Naive thymus-derived CD8-positive, alpha-beta T cell (primary cell): ENCODE measurements at places on chromosomes 16 and 17. TPM values are rescaled to one million over a fixed set of nuclear protein-coding genes. Genes with fewer than 3 reads are reported as not detected.

DNA sequence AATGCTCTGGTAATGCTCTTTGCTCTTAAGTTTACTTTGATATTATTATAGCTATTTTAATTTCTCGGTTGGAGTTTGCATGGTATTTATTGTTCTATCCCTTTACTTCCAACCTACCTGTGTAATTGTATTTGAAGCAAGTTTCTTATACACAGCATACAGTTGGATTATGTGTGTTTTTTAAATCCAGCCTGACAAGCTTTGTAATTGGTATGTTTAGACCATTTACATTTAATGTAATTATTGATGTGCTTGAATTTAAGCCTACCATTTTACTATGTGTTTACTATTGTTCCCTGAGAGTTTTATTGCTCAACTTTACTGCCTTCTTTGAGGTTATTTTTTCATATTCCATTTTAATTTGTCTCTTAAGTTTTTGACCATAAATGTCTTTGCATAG, 35.7 kb downstream of the ACSF3 start:
- no peak for DNase-seq
- H3K27ac ChIP-seq: no peak overlapping the region
- H3K36me3 ChIP-seq: peaks cover 4% of the 10 kb centered on the region
- peaks cover 2% of the 10 kb centered on the region for H3K4me1 ChIP-seq
- no peak overlapping the region for H3K4me3 ChIP-seq
- H3K27me3 ChIP-seq: no peaks in the 10 kb centered on the region

GRCh38 chr17:5047446-5047845, 12.2 kb upstream of the SLC52A1 start:
- DNase-seq: no peak
- peak overlapping the region; percentile 68 for H3K27ac ChIP-seq
- H3K4me1 ChIP-seq: peaks cover 62% of the 10 kb centered on the region
- H3K27me3 ChIP-seq: no peaks in the 10 kb centered on the region

GRCh38 chr16:72132726-72133125, 39.1 kb downstream of the DHX38 start:
- H3K4me1 ChIP-seq: no peaks in the 10 kb centered on the region
- H3K27ac ChIP-seq: no peak overlapping the region
- H3K36me3 ChIP-seq: no peaks in the 10 kb centered on the region
- H3K27me3 ChIP-seq: no peaks in the 10 kb centered on the region

DNA sequence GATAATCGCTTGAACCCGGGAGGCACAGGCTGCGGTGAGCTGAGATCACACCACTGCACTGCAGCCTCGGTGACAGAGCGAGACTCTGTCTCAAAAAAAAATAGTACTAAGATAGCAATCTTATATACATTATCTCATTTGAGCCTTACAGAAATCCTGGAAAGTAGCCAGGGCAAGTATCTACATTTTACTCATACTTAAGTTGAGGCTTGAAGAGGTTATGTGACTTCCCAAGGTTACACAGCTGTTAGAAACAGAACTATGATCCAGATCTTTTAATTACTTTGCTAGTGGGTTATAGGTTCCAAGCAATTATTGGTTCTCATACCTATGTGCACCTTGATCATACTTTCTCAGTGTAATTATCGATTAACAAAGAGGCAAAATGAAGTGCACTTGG, 15.4 kb downstream of the C17orf78 start:
- H3K27me3 ChIP-seq: no peaks in the 10 kb centered on the region
- no peak overlapping the region for H3K4me3 ChIP-seq
- no peaks in the 10 kb centered on the region for H3K36me3 ChIP-seq
- no peak overlapping the region for H3K27ac ChIP-seq
- DNase-seq: no peak

- no peak overlapping the region for H3K4me3 ChIP-seq
- H3K27ac ChIP-seq: no peak overlapping the region
- H3K4me1 ChIP-seq: no peaks in the 10 kb centered on the region
- DNase-seq: no peak
- H3K36me3 ChIP-seq: no peaks in the 10 kb centered on the region
These were observed 8.2 kb upstream of the CIAO3 start for GRCh38 chr16:749010-749409.

DNA sequence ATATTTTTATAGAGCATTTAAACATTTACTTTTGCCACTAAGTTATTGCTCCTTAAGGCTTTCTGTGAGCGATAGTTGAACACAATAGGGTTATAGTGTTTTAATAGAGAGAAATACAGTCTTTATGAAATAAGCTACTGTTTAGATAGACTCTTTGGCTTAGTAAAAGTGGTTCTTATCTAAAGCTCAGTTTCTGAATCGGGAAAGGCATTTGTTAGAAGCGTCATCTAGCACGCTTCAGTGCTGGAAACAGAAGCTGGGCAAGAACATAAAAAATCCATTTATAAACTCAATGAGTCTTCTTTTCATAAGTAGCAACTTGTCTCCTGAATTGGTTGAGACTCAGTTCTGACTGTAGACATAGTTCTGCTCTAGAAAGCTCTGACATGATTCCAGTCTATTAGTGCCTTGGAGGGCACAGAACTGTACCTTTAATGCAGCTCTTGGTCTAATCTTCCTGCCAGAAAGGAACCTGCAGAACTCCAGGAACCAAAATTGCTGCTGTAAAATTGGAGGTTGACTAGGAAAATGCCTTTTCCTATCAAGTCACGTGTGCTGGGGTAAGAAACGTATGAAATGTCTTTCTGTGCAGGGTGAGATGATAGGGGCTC, 55.4 kb upstream of the DNAJA2 start:
- DNase-seq: no peak
- no peaks in the 10 kb centered on the region for H3K36me3 ChIP-seq
- no peaks in the 10 kb centered on the region for H3K4me1 ChIP-seq
- no peak overlapping the region for H3K4me3 ChIP-seq

- no peaks in the 10 kb centered on the region for H3K36me3 ChIP-seq
- H3K4me3 ChIP-seq: peak overlapping the region; percentile 85
- no peaks in the 10 kb centered on the region for H3K27me3 ChIP-seq
- peaks cover 37% of the 10 kb centered on the region for H3K4me1 ChIP-seq
- H3K27ac ChIP-seq: no peak overlapping the region
These were observed 46.1 kb downstream of the CHD9 start for GRCh38 chr16:53100889-53101288.

DNA sequence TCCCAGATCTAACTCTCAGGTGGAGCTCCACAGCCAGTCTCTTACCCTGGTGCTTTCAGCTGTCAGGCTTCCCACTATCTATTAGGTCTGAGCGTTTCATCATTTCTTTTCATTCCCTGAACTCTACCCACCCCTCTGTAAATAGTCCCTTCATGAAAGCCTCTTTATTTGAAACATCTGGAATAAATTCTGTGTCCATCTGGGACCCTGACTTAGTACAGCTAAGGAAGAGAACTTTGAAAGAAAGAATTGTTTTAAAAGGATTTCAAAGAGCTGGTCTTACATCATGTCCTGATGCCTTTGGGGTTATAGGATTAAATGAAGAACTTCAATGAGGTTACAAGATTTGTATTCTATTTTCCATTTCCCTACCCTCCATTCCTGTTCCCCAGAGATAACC, 388.5 kb upstream of the CA10 start:
- H3K27me3 ChIP-seq: no peaks in the 10 kb centered on the region
- H3K4me1 ChIP-seq: no peaks in the 10 kb centered on the region
- H3K27ac ChIP-seq: no peak overlapping the region
- H3K36me3 ChIP-seq: no peaks in the 10 kb centered on the region
- no peak for DNase-seq

DNA sequence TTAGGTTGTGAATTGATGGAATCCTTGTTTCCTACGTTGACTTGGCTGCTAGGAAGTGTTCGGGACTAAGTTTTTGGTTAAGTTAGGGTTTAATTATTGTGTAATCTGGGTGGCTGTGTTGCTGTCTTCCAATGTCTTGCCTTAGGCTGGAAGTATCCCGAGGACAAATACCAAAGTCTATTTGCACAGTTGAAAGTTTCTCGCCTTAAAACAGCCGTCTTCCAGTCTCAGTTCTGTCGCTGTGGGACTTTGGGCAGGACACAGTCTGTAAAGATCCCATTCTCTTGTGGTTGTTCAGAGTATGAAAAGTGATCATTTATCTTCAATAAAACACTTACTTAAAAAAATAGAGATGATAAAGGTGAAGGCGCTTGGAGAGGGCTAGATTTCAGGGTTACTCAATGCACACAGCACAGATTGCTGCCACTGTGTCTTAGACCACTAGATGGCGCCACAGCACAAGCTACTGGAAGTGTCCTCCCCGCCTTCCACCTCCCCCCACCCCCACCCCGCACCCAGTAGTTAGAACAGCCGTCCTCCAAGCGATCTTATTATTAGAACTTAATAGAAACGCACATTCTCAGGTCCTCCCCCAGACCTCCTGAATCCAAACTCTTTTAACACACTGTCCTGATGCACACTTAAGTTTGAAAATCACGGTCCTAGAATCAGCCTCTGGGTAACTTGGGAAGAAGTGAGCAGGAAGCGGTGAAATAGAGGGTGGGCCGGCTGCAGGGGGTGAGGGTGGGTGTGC, 45.8 kb downstream of the AKAP1 start:
- peak; percentile 79 for DNase-seq
- H3K27ac ChIP-seq: no peak overlapping the region
- H3K4me1 ChIP-seq: peaks cover 6% of the 10 kb centered on the region
- peaks cover 2% of the 10 kb centered on the region for H3K27me3 ChIP-seq

DNA sequence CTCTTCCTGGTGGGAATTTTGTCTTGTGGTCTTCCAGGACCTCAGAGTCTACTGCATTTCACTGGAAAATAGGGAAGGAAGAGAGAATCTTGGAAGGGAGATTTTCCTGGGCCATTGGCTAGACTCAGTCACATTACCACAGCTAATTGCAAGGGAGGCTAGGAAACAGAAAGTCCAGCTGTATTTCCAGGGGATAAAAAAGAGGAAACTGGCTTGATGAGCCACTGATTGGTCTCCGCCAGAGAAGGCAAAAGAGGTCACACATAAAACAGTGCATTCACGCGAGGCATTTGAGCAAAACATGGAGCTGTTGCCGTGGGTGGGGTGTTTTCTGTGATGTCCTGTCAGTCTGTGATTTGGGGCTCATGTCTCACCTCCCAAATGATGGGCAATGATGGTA, 345.3 kb downstream of the FOXL1 start:
- no peak overlapping the region for H3K27ac ChIP-seq
- no peaks in the 10 kb centered on the region for H3K36me3 ChIP-seq
- no peaks in the 10 kb centered on the region for H3K4me1 ChIP-seq
- no peak for DNase-seq
- H3K4me3 ChIP-seq: no peak overlapping the region

DNA sequence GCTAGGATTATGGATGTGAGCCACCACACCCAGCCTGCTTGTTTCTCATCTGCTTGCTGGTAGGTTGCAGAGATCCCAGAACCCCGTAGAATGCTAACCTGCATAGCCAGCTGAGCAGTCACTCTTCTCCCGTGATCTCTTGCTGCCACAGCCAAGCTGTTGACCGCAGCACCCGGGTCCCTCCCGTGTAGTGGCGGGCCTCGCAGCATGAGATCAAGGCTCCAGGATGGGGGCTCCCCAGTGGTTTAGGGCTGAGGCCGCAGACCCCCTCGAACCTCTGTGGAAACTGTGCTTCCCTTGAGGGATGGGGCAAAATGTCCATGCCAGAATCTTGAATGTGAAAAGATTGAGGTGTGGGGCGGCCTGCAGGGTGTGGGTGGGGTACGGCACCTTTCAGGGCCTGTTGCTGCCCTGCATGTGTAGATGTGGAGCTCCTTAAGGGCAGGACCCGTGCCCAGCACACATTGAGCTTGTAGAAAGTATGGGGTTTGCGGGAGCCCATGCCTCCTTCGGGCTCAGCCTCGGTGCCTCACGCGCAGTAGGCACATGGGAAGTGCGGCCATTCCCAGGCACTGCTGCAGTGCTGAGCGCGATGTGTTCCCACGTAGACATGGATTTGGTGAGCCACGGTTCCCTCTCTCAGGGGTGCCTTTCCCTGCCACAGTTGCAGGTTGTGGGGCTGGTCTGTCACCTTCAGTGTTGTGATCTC, 99.9 kb downstream of the BANP start:
- no peak for DNase-seq
- no peak overlapping the region for H3K27ac ChIP-seq
- H3K27me3 ChIP-seq: no peaks in the 10 kb centered on the region
- H3K36me3 ChIP-seq: peaks cover 24% of the 10 kb centered on the region

DNA sequence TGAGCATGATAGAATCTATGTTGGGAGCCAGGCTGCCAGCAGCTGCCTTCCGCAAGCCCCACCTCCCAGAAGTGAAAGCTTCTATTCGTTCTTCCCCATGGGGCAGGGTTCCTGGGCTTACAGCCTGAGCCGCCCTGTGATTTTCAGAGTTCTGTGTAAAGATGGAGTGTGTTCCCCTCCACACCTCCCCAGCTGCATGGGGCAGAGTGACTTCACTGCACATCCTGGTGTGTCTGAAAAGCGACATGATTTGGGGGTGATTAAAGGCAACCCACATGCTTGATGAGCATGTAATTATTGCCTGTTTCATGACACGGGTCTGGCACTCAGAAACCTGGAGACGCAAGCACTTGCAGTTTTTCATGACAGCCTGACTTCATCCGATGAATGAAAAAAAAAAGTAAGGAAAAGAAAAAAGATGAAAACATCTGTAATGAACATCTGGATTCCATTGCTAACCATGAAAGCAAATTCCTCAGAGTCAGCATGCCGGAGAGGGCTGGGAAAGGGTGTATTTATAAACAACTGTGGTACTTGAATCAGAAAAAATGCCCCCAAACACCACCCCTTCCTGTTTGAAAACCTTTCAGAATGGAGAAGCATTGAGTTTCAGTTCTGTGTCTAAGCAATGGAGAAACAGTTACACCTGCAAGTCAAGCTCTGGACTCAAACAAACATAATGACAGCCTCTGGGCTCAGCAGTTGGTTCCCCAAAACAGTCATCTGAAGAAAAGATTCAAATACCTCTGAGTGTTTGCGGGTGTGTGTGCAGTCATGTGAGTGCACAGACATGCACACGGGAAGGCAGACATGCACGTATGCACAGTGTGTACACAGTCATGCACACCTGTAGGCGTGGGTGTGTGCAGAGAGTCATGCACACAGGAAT, 266.0 kb downstream of the ENGASE start:
- H3K36me3 ChIP-seq: no peaks in the 10 kb centered on the region
- no peak for DNase-seq
- H3K27ac ChIP-seq: no peak overlapping the region
- no peak overlapping the region for H3K4me3 ChIP-seq
- H3K27me3 ChIP-seq: peaks cover 17% of the 10 kb centered on the region

DNA sequence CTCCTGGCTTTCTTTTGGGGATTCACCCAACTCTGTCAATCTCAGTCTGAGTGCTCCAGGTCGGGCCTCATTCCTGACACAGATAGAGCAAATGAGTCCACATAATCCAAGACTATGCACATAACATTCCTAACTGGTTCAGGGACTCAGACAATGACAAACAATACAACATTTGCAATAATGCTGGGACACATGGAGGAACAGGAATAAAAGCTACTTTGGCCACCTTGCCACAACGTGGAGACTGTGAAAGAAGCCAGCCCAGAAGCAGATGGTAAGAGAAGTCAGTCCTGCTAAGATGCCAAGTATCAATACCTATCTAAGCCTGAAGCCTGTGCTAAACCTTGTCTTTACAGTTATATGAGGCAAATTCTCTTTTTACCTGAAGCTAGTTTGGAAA, 39.0 kb downstream of the GLG1 start:
- peak overlapping the region; percentile 67 for H3K27ac ChIP-seq
- peaks cover 19% of the 10 kb centered on the region for H3K36me3 ChIP-seq
- H3K4me3 ChIP-seq: no peak overlapping the region
- H3K27me3 ChIP-seq: no peaks in the 10 kb centered on the region
- DNase-seq: no peak

- peaks cover 23% of the 10 kb centered on the region for H3K27me3 ChIP-seq
- peak; percentile 83 for DNase-seq
- no peaks in the 10 kb centered on the region for H3K36me3 ChIP-seq
- H3K4me1 ChIP-seq: no peaks in the 10 kb centered on the region
- peak overlapping the region; percentile 63 for H3K4me3 ChIP-seq
- H3K27ac ChIP-seq: no peak overlapping the region
These were observed 106.3 kb downstream of the SEC14L1 start for GRCh38 chr17:77247048-77247541.

Gene TMEM88
- total RNA-seq: 7.2 TPM

Gene HEATR9
- 1.2 TPM for total RNA-seq

Gene CCL3
- 1.6 TPM for total RNA-seq

Gene STAC2
- 0.27 TPM for total RNA-seq

Gene SLC43A2
- total RNA-seq: 20.7 TPM
